ENCODE measurements at places on chromosomes 2 and 18.

GRCh38 chr2:217622205-217623060 is 380.4 kb downstream of the TNS1 start:
- DNase-seq: no peak

DNA sequence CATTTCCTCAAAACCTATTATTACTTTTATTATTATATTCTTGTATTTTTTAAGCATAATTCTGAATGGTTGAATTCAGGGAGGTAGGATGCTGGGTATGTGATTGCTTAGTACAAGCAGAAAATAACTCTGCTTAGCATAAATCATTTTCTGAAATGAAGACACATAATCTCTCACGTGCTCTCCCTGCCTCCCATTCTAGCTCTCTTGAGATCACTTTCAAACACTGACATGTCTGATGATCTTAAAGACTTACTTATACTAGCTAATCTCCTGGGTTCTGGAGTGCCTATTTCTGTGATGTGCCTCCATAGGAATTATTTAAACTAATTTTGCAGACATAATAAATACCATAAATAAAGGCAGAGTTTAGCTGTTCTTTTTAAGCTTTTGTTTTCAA is 1136.0 kb downstream of the SUCLG1 start:
- DNase-seq: no peak

GRCh38 chr2:128134573-128134972 is 43.6 kb downstream of the UGGT1 start:
- no peak for DNase-seq

DNA sequence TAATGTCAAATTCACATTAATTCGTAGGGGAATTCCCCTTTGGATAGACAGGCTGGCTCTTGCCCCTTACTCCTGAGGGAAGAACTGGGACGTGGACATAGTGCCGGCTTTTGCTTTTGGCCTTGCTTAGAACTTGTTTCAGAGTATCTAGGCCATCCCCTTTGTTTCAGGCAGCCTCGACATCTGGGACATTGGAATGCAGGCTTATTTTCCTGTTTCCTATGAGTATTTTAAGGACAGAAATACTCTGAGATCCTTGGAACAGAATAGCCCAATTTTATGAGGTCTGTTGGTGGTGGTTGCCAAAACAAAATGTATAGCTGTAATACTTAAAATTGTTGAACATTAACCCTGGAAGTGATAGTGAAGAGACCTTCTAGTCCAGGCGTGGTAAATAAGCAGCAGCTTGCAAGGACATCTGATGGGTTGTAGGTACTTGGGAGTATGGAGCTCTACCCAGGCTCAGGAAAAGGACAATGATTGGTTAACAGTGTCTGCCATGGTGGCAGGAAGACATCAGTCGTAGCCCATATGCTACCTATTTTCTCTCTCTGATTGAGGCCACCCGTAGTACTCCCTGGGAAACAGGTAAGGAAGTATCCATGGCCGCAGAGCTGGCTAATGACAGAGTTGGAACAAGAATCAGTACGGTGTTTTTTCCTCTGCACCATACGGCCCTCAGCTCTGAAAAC is 112.4 kb downstream of the CDK15 start:
- no peak for DNase-seq

- DNase-seq: no peak
Measured at GRCh38 chr2:30722936-30723725, 84.1 kb downstream of the CAPN13 start.

DNA sequence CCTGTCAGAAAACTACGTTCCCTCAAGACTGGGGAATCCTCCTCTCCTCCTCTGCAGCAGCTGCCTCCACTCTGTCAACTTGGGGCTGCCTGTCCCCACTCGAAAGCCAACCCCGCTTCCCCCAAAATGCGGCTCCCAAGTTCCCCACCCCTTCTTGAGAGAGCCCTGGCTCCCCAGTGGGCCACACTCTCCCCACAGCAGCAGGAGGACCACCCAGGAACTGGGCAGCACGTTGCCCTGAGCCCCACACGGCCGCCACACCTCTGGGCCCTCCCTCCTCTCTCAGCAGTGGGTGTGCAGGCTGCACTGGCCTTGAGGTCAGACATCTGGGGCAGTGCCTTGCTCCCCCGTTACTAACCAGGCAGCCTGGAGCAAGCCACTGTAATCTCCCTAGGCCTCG is 9.6 kb upstream of the TEX51 start:
- no peak for DNase-seq

GRCh38 chr18:35024965-35025364 is 16.2 kb upstream of the MAPRE2 start:
- no peak for DNase-seq

DNA sequence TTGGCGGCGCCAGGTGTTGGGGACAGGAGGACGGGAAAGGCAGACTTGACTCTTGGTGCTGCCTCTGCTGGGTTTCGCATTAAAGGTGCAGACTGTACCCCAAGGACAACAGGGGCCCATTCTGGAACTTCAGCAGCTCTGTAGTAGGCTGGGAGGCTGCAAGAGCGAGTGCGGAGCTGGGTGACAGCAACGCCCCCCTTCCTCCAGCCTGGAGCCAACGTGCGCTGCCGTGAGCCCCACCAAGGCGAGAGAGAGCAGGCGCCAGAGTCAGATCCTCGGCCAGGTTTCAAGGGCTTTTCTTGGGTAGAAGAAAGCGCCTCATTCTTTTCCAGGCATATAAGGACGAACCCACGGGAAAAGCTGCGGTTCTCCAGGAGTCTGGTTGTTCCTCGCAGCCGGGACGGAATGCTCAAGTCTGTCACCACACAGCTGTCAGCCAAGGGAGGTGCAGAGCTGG is 1.9 kb downstream of the DOK6 start:
- no peak for DNase-seq

DNA sequence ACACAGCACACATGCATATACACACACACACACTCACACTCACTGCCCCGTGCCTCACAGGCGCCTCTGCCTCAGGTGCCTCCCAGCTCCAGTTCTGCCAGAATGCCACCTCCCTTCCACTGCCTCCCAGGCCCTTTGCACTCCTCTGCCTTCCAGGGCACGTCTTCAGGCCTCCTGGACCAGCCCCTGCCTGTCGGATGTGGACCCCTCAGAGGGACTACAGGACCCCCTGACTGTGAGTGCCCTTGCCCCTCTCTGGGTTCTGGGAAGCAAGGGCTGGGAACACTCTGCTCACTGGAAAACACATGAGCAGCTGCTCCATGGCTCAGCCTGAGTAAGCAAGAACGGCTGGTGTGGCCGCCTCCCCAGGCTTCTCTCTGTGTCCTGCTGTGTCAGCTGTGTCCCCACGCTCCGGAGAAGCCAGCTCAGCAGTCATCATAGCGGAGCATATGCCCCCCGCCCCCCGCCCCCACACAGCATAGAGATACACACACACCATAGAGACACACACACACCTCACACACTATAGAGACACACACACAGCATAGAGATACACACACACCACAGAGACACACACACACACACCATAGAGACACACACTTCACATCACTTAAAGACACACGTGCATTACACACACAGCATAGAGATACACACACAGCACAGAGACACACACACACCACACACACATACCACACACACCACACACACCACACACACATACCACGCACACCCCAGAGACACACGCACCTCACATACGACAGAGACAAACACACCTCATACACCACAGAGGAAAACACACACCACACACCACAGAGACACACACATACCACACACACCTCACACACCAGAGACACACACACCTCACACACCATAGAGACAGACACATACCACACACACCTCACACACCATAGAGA is 271.3 kb downstream of the CYRIA start:
- DNase-seq: no peak

- no peak for DNase-seq
Measured at GRCh38 chr18:22170421-22171257, 1.2 kb downstream of the GATA6 start.

DNA sequence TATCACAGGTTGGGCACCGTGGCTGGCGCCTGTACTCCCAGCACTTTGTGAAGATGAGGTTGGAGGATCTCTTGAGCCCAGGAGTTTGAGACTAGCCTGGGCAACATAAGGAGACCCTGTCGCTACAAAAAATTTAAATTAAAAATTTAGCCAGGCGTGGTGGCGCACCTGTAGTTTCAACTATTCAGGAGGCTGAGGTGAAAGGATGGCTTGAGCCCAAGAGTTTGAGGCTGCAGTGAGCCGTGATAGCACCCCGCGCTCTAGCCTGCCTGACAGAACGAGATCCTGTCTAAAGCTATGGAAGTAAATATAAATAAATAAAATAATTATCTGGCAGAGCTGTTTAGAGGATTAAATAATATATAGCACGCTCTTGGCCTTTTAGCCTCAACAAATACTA is 1.4 kb upstream of the SH3RF3 start:
- DNase-seq: no peak

- no peak for DNase-seq
Measured at GRCh38 chr2:233209117-233209532, 42.3 kb upstream of the ATG16L1 start.

DNA sequence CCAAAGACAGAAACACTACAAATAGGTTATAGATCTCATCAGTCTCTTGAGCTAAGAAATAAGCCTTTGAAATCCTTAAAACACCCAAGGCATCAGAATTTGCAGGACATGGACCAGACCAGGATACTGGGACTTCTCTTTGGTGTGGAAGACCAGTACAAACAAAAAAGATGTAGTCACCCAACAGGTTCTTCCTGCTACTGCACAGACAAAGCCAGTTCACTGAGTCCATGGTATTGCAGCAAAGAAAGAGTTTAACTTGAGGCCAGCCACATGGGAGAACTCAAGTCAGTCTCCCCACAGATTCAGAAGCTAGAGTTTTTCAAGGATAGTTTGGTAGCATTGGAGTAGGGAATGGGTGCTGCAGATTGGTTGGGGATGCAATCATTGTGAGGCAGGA is 169.6 kb upstream of the NDUFV2 start:
- DNase-seq: no peak

- no peak for DNase-seq
Measured at GRCh38 chr2:207676827-207677354, 34.5 kb upstream of the CCNYL1 start.

DNA sequence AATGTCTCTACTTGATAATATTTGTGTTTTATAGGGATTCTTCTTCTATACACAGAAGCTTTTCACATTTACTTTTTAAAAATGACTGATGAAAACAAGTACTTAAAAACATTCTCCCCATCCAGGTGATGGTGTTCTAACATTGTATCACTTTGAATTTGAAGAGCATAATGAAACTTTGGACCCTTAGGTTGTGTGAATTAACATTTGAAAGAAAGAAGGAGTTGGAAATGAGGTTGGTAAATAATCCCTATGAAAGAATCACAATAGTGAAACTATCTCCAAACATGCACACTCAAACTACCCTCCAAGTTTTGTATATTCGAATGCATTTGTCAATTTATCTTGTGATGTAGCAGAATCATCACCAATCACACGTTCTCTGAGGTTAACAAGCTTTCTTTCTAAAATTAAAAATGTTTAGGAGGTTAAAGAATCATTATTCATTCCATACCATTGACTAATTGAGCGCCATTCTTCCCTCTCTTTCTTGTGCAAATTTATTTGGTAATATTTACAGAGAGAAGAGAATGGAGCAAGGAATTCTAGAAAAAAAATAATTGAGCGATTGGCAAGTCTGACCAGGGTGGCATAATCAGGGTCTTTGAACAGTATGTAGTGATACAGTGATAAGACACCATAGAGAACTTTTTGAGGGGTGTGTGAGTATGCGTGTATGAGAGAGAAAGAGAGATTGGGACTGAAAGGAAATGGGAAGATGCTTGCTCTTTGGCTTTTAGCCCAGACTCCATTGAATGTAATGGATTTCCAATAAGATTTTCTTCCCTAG is 260.0 kb upstream of the NRXN1 start:
- no peak for DNase-seq

- DNase-seq: peak; percentile 71
Measured at GRCh38 chr2:70887550-70888246, 48.0 kb upstream of the ATP6V1B1 start.

DNA sequence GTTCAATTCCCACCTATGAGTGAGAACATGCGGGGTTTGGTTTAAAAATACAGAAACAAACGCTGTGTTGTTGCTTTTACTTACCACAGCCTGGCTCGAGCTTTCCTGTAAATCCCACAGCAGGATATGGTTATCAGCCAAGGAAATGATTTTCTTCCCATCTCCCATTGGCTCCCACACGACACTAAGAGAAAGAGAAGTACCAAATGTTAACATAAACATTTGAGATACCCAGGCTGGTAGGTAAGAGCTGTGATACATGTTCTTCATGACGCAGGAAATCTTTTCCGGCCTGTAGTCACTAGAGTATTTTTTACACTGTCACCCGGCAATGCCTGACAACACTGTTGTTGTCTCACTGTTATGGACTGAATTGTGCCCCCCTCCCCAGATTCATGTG is 163.6 kb downstream of the EIPR1 start:
- no peak for DNase-seq

GRCh38 chr2:219571311-219572236 is at the start of gene OBSL1:
Gene OBSL1, minus strand, starts transcription at chr2:219571539. Its CDS starts 307 bp downstream, at chr2:219571232.
- DNase-seq: peak; percentile 25

- no peak for DNase-seq
Measured at GRCh38 chr2:207722773-207723424, 11.5 kb downstream of the CCNYL1 start.

DNA sequence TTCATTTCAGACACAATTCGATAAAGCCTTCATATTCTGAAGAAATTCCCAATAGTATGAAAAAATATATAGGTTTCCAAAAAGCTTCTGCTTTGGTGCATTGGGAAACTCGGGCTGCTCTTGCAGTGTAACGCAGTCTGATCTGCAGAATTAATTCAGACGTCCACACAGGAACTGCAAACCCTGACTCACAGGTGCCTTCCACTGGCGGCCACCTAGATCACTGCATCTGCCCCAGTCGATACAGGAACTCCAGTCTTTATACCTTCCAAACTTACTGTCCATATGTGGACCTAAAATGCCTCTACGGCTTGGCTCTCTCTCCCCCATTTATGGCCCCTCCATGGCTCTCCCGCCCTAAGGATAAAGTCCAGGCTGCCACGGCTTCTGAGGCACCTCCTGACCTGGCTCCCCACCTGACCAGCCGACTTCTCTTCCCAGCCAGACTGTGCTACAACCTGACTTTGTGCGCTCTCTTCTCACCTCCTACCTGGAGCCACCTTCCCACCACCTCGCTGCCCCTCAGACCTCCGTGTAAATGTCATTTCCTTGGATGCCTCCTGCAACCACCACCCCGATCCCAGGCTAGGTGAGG is 39.7 kb downstream of the L3MBTL4 start:
- DNase-seq: no peak

DNA sequence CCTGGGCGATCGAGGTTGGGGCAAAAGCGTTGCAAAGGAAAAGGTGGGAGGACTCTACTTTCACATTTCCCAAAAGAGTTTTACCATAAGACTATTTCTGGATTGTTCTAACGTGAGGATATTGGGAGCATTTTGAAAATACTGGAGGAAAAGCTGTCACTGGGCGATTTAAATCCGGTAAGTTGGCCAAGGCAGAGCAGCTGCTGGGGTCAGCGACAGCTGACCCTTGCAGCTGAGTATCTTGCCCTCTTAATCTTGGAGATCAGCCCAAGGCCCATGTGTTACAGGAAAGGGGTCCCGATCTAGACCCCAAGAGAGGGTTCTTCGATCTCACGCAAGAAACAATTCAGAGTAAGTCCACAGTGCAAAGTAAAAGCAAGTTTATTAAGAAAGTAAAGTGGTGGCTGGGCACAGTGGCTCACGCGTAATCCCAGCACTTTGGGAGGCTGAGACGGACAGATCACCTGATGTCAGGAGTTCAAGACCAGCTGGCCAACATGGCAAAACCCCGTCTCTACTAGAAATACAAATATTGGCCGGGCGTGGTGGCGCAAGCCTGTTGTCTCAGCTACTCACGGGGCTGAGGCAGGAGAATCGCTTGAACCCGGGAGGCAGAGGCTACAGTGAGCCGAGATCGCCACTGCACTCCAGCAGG is 964 bp upstream of the ST3GAL5 start:
- no peak for DNase-seq

GRCh38 chr2:241964133-241964532 is 94.6 kb downstream of the RTP5 start:
- no peak for DNase-seq

- no peak for DNase-seq
Measured at GRCh38 chr2:79223539-79223938, 64.0 kb upstream of the REG3A start.

Measured in NCI-H1930 (cell line).